Amygdala (tissue), 56 donors: ENCODE measurements at places on chromosomes 5 and 9.
A peak's percentile ranks its signal among the peaks of the same experiment; 100 is the strongest.

DNA sequence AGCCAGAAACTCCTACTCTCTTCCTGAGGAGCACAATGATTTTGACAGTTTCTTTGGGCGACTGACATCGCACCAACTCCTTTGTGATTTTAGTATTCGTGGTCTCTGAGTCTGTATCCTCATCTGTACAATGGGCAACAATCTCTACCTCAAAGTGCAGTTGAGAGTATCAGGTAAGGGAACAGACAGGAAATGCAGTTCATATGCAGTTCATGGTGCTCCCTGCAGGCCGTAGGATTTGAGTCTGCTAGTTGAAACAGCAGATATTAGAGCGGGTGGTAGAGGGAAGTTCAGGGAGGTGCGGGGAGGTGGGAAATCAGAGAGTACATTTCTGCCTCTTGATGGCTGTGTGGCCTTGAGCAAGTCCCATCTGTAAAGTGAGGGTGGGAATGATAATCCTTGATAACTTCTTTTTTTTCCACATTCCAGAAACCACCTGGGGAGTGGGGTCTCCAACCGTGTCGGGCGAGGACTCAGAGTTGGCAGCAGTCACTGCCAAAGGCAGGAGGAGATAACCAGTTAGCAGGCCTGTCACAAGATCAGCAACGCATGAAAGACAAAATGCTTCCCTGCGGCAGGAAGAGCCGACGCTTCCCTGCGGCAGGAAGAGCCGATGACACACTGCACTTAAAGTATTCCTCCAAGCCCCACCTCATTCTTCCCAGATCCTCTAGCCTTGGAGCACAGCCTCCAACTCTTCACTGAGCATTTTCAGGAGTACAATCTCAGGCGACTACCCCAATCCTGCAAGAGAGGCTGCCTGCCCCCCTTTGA lies 6.0 kb upstream of the NEK6 start:
- DNase-seq: no peak

DNA sequence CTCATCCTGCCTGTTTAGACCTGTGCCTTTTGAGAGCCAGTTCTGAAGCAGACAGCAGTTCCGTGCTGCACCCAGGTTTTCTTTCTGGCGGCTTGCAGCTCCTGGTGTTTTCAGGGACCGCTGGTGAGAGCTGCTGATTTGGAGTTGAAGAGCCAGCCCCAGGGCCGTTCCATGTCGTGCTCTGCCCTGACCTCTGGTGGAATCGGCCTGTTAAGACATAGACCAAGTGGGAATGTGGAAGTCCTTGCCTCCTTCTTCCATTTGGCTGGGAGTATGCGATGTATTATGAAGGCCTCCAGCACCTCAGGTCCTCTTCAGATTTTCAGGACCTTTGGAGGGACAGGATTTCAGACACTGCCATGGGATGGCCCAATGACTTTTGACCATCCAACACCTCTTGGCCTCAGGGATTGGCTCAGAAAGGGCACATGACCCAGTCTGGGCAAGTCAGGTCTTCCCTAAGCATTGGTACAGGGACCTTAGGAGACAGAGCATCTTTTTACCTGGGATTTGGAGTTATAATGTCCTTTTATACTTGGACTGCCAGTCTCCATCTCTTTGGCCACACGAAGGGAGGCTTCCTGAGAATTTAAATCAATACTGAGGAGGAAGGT lies 136.1 kb upstream of the CLINT1 start:
- DNase-seq: peak; percentile 25

- peak; percentile 35 for DNase-seq
Observed at GRCh38 chr5:82165740-82166530, 112.2 kb downstream of the RPS23 start.

DNA sequence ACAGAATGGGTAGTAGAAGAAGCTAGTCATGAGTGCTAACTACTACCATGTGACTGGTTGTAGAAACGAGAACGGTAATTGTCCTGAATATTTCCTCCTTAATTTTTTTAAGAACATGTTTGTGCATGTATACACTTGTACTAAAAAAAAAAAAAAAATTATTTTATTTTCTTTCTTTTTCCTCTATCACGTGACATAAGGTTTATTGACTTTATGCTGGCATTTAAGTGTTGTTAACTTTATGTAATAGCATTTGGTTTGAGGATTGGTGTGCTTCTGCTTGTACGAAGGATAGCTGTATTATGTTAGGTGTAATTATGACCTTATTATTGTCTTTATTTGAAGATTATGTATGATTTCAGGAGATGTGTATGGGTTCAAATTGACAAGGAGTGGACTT lies 349.1 kb upstream of the PTPRD start:
- no peak for DNase-seq

DNA sequence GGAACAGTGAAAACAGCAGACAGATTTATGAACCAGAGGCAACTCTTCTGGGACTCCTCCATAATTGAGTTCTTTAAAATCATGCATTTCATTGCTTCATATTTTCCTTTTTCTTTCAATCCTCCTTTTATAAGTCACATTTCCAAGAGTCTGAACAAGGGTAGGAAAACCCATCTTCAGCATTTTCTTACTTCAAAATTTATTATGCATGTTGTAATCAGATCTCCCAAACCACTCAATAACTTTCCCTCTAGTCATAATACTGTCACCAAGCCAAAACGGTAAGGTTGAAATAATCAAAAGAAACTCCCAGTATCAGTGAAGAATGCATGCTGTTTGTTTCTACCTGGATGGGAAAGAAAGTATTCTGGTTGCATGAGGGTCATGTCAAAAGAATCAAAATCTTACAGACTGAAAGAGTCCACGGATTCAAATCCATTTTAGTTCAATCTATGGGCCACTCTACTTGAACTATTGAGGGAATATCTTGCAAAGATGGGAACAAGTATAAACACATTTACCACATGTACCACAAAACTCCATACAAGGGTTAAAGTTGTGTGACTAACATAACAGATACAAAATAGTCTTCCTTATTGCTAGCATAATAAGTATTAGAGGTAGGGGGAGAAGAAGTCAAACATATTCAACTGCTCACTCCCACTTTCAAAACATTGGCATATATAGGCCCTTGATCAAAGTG lies 797.3 kb downstream of the MAT2B start:
- no peak for DNase-seq

- DNase-seq: no peak
Observed at GRCh38 chr5:101688156-101688555, 607.9 kb downstream of the SLCO4C1 start.
